ENCODE measurements at places on chromosomes 12 and 14.

GRCh38 chr14:56036353-56036752 lies 81.9 kb upstream of the PELI2 start:
- no peak for DNase-seq

GRCh38 chr14:30108975-30109700 lies 181.5 kb upstream of the PRKD1 start:
- no peak for DNase-seq

- no peak for DNase-seq
Measured at GRCh38 chr12:31600750-31601149, 9.8 kb upstream of the DENND5B start.

- no peak for DNase-seq
Measured at GRCh38 chr14:95227279-95227860, 70.0 kb upstream of the DICER1 start.

- no peak for DNase-seq
Measured at GRCh38 chr12:87806310-87806709, 222.9 kb downstream of the C12orf50 start.

GRCh38 chr12:98401427-98401826 lies 114.0 kb upstream of the TMPO start:
- no peak for DNase-seq

Data from transverse colon (tissue), 4 donors.